Camera-type eye (tissue), 1 donor: ENCODE measurements at places on chromosomes 12 and 14. TPM values are rescaled to one million over a fixed set of nuclear protein-coding genes. Genes with fewer than 3 reads are reported as not detected.

The COQ10A gene
- total RNA-seq: 17.2 TPM

The SOX5 gene
- 72.7 TPM for total RNA-seq

The PTHLH gene
- 6.7 TPM for total RNA-seq

The DGLUCY gene
- total RNA-seq: 56.0 TPM

The PRR4 gene
- 11.7 TPM for total RNA-seq

The TDRD9 gene
- 11.0 TPM for total RNA-seq

The LIN7A gene
- 35.1 TPM for total RNA-seq

The C1R gene
- total RNA-seq: 94.5 TPM

The P2RX7 gene
- 4.0 TPM for total RNA-seq

The HOXC10 gene
- not detected for total RNA-seq

The HOXC12 gene
- total RNA-seq: not detected

The PYM1 gene
- 20.8 TPM for total RNA-seq

The NUDT14 gene
- 26.2 TPM for total RNA-seq

The PRH2 gene
- not detected for total RNA-seq
